ENCODE measurements at places on chromosomes 1 and 21.

GRCh38 chr1:182002570-182002969 is 58.9 kb downstream of the ZNF648 start:
- H3K27ac ChIP-seq = no peak overlapping the region
- H3K36me3 ChIP-seq = no peaks in the 10 kb centered on the region
- H3K27me3 ChIP-seq = peaks cover 46% of the 10 kb centered on the region
- H3K4me3 ChIP-seq = no peak overlapping the region
- H3K4me1 ChIP-seq = peaks cover 4% of the 10 kb centered on the region
- DNase-seq = no peak

DNA sequence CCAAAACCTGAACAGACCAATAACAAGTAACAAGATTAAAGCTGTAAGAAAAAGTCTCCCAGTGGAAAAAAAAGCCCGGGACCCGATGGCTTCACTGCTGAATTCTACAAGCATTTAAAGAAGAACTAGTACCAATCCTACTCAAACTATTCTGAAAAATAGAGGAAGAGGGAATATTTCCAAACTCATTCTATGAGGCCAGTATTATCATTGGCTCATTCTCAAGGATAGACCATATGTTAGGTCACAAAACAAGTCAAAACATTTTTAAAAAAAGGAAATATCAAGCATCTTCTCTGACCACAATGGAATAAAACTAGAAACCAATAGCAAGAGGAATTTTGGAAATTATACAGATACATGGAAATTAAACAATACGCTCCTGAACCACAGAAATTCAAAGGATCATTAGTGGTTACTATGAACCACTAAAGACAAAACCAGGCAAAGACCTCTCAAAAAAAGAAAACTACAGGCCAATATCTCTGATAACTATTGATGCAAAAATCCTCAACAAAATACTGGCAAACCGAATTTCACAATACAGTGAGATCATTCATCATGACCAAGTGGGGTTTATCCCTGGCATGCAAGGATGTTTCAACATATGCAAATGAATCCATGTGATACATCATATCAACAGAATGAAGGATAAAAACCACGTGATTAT is 13.9 kb upstream of the IL20 start:
- peaks cover 3% of the 10 kb centered on the region for H3K4me1 ChIP-seq
- no peak overlapping the region for H3K27ac ChIP-seq
- H3K36me3 ChIP-seq = peaks cover 2% of the 10 kb centered on the region
- DNase-seq = no peak

- H3K4me3 ChIP-seq = no peak overlapping the region
- H3K27ac ChIP-seq = peak overlapping the region; percentile 2
- H3K36me3 ChIP-seq = peaks cover 5% of the 10 kb centered on the region
- H3K4me1 ChIP-seq = peaks cover 29% of the 10 kb centered on the region
- DNase-seq = no peak
Measured at GRCh38 chr1:147562819-147563218, 21.5 kb downstream of the BCL9 start.

GRCh38 chr1:218659911-218660677 is 315.0 kb downstream of the TGFB2 start:
- no peak for DNase-seq
- H3K27me3 ChIP-seq = peaks cover 4% of the 10 kb centered on the region
- no peak overlapping the region for H3K27ac ChIP-seq
- no peaks in the 10 kb centered on the region for H3K4me1 ChIP-seq
- no peaks in the 10 kb centered on the region for H3K36me3 ChIP-seq
- no peak overlapping the region for H3K4me3 ChIP-seq

- DNase-seq = no peak
- peak overlapping the region; percentile 90 for H3K27ac ChIP-seq
- H3K36me3 ChIP-seq = peaks cover 6% of the 10 kb centered on the region
- H3K4me1 ChIP-seq = peaks cover 70% of the 10 kb centered on the region
- no peaks in the 10 kb centered on the region for H3K27me3 ChIP-seq
Measured at GRCh38 chr1:145959957-145960467, 2.2 kb upstream of the LIX1L start.

DNA sequence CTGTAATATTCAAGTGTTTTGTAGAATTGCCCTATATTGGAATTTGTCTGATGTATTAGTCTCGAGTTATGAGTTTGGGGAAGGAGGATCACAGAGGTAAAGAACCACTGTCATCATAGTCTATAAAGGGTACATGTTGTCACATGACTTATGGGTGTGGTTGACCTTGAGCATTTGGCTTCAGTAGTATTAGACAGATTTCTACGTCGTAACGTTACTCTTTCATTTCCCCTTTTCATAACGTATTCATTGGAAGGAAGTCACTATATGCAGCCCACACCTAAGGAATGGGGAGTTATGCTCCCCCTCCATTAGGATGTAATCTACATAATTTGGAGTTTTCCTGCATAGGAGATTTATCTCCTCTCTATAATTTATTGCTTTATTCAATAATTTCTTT is 110.1 kb upstream of the VAV3 start:
- peaks cover 9% of the 10 kb centered on the region for H3K27me3 ChIP-seq
- H3K27ac ChIP-seq = no peak overlapping the region
- H3K4me1 ChIP-seq = peaks cover 27% of the 10 kb centered on the region

- no peak for DNase-seq
- no peak overlapping the region for H3K27ac ChIP-seq
- H3K4me1 ChIP-seq = no peaks in the 10 kb centered on the region
- H3K27me3 ChIP-seq = peaks cover 51% of the 10 kb centered on the region
- H3K4me3 ChIP-seq = no peak overlapping the region
- no peaks in the 10 kb centered on the region for H3K36me3 ChIP-seq
Measured at GRCh38 chr21:41141031-41141457, 26.9 kb upstream of the BACE2 start.

DNA sequence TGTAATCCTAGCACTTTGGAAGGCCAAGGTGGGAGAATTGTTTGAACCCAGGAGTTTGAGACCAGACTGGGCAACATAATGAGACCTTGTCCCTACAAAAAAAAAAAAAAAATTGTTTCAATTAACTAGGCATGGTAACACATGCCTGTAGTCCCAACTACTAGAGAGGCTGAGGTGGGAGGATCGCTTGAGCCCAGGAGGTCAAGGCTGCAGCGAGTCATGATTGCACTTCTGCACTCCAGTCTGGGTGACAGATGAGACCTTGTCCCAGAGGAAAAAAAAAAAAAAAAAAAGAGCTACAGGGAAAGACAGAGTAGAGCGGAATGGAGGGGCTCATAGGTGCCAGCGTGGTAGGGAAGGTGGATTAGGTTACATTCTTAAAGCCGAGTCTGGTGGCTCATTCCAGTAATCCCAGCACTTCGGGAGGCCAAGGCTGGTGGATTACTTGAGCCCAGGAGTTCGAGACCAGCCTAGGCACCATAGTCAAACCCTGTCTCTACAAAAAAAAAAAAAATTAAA is 21.0 kb upstream of the PADI6 start:
- peaks cover 6% of the 10 kb centered on the region for H3K4me1 ChIP-seq
- no peak for DNase-seq
- H3K27me3 ChIP-seq = peaks cover 48% of the 10 kb centered on the region
- H3K36me3 ChIP-seq = peaks cover 2% of the 10 kb centered on the region
- H3K27ac ChIP-seq = no peak overlapping the region

GRCh38 chr1:162056043-162056442 is 13.4 kb upstream of the NOS1AP start:
- H3K36me3 ChIP-seq = no peaks in the 10 kb centered on the region
- no peak overlapping the region for H3K27ac ChIP-seq
- no peak overlapping the region for H3K4me3 ChIP-seq
- peak; percentile 15 for DNase-seq
- H3K4me1 ChIP-seq = peaks cover 3% of the 10 kb centered on the region

DNA sequence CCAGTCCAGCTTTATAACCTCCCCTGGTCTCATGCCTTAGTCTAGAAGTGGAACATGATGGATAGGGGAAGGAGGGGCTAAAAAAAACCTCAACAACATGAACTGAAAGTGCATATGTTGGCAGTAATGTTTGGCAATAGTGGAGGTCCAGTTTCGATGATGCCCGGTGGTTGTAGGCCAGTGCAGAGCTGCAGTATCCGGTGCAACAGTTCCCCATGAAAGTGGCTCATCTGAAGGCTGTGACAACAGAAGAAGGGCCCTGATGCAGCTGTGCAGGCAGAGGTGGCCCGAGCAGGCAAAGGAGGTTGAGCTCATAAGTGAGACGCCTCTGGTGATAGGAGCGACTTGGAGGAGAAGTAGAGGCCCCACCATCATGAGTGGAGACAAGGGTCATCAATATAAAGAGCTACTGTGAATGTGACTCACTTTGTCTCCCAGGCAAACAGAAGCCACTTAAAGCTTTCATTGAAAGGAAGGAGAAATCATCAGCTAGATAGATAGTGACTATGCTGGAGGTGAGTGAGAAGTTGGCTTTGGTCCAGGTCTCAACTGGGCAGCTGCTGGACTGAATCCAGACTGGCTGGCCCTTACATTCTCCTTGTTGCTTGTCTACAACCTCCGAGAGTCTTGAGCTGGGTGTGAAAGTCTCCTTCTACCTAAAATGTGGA is 10.2 kb upstream of the CREG1 start:
- no peak for DNase-seq
- no peak overlapping the region for H3K4me3 ChIP-seq
- H3K27ac ChIP-seq = no peak overlapping the region
- peaks cover 28% of the 10 kb centered on the region for H3K27me3 ChIP-seq
- peaks cover 7% of the 10 kb centered on the region for H3K4me1 ChIP-seq

- H3K27ac ChIP-seq = no peak overlapping the region
- H3K36me3 ChIP-seq = peaks cover 2% of the 10 kb centered on the region
- H3K4me3 ChIP-seq = no peak overlapping the region
- DNase-seq = no peak
- H3K4me1 ChIP-seq = peaks cover 4% of the 10 kb centered on the region
Measured at GRCh38 chr1:113456967-113457366, 66.7 kb downstream of the MAGI3 start.

- H3K36me3 ChIP-seq = peaks cover 2% of the 10 kb centered on the region
- DNase-seq = no peak
- no peak overlapping the region for H3K4me3 ChIP-seq
- H3K27ac ChIP-seq = no peak overlapping the region
Measured at GRCh38 chr1:202017749-202018467, 7.5 kb downstream of the ELF3 start.

- no peak for DNase-seq
- peaks cover 13% of the 10 kb centered on the region for H3K4me1 ChIP-seq
- no peak overlapping the region for H3K27ac ChIP-seq
- no peak overlapping the region for H3K4me3 ChIP-seq
- H3K36me3 ChIP-seq = peaks cover 2% of the 10 kb centered on the region
- no peaks in the 10 kb centered on the region for H3K27me3 ChIP-seq
Measured at GRCh38 chr1:243268751-243269460, 13.1 kb downstream of the SDCCAG8 start.

DNA sequence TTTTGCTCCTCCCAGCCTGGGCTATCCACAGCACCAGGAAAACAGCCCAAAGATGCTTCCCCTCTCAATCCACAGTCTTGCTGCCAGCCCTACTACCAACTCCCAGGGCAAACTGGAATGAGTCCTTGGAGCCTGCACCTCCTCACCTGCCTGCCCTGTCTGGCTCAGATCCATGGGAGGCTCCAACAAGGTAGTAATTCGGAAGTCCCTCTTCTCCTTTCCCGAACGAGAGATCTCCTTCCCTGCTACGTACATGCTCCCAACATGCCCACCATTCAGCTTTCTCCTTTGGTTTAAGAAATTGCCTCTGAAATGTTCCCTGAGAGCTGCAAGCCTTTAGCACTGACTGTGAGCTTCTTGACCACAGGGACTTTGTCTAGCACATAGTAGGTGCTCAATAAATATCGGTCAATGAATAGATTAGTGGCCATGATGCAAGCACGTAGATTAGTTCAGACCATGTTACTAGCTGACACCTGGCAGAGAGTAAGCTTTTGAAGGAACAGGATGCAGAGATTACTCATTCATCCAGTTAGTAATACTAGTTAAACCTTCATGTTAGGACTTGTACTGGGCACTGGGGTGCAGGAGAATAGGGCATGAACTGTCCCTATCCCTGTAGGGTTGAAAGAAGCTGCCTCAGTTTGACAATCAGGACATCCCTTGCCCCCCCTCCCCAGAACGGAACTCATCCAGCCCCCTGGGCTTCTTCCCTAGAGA is 80.1 kb downstream of the DISP3 start:
- H3K36me3 ChIP-seq = peaks cover 3% of the 10 kb centered on the region
- peaks cover 10% of the 10 kb centered on the region for H3K4me1 ChIP-seq
- no peak overlapping the region for H3K27ac ChIP-seq
- DNase-seq = no peak

DNA sequence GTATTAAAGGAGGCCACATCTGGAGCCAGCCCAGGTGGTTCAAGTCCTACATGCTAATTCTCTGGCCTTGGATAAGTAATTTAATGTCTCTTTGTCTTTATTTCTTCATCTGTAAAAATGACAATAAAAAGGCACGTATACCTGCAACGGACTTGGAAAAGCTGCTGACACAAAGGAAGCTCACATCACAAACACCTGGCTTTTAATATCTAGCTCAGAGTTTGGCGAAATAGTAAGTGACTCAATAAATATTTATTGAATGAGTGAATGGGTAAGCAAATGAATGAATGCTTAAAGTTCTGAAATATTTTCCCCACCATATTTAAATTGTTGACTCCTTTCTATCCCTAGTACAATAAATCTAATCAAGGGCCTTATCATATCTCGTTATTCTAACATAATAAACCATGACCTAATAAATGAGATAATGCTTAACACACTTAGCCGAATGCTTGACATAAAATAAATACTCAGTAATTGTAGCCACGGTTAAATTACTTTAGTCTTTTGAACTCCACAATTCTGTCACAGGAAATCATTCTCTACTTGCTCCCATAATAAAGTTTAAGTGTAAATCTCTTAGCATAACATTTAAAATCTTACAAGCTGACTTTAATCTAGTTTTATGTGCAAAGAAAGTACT is 74.7 kb upstream of the PALMD start:
- no peak for DNase-seq
- H3K27ac ChIP-seq = no peak overlapping the region
- peaks cover 19% of the 10 kb centered on the region for H3K27me3 ChIP-seq
- no peak overlapping the region for H3K4me3 ChIP-seq

GRCh38 chr1:29563571-29563970 is 327.2 kb downstream of the PTPRU start:
- no peak overlapping the region for H3K4me3 ChIP-seq
- H3K27me3 ChIP-seq = no peaks in the 10 kb centered on the region
- H3K27ac ChIP-seq = no peak overlapping the region
- no peaks in the 10 kb centered on the region for H3K4me1 ChIP-seq
- no peak for DNase-seq

DNA sequence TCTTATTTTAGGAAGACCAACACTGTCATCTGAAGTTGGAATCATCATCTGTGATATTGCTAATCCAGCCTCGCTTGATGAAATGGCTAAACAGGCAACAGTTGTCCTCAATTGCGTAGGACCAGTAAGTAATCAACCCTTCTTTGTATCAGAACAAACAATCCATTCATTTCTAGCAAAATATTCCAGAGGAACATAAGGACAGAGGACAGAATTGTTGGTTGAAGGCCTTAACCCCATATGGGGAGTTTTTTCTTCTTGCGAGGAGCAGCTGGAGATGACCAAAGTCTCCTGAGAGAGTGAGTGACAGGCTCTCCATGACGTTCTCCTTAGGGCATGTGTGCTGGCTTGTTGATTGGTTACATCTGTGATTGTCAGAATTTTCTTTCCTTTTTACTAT is 2.7 kb downstream of the SCCPDH start:
- H3K36me3 ChIP-seq = peaks cover 2% of the 10 kb centered on the region
- no peaks in the 10 kb centered on the region for H3K27me3 ChIP-seq
- no peak overlapping the region for H3K4me3 ChIP-seq
- H3K27ac ChIP-seq = no peak overlapping the region
- DNase-seq = no peak

Measured in T-helper 17 cell (primary cell).